ENCODE measurements at places on chromosomes 16 and 17. TPM values are rescaled to one million over a fixed set of nuclear protein-coding genes. Genes with fewer than 3 reads are reported as not detected.

DNA sequence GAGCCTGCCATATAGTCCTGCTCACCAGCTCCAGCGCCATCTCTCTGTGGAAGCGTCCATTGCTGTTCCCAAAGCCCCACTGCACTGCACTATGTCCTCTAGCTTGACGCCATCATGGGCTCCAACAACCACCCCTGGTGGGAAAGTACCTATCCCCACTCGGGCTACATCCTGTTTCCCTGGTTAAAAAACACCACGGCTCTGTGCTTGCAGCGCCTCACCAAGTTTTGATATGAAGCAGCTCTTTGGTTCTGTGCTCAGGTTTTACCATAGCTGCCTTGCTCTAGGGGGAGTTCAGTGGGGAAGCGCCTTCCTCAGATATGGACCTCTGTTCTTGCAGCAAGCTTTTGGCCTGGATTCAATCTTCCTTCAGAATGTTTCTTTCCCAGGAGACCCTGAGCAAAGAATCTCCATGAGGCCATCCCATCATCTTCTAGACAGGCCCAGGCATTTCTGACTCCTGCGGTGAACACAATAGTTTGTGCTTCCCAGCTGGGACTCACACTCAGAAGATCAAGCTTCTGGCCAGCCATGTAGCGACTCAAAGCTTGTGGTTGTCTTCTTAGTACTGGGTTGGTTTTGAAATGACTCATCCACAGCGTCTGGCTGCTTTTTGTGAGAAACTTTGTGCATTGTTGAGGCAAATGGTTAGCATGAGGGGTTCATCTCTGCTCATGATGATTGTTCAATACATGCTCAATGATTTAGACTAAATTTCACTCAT is 39.5 kb downstream of the DYNLRB2 start:
- no peak for DNase-seq

- no peak for DNase-seq
These were observed 5.2 kb downstream of the KRT14 start for GRCh38 chr17:41581366-41582060.

GRCh38 chr17:81012574-81013447 is 21.2 kb downstream of the CHMP6 start:
- DNase-seq, result no peak

DNA sequence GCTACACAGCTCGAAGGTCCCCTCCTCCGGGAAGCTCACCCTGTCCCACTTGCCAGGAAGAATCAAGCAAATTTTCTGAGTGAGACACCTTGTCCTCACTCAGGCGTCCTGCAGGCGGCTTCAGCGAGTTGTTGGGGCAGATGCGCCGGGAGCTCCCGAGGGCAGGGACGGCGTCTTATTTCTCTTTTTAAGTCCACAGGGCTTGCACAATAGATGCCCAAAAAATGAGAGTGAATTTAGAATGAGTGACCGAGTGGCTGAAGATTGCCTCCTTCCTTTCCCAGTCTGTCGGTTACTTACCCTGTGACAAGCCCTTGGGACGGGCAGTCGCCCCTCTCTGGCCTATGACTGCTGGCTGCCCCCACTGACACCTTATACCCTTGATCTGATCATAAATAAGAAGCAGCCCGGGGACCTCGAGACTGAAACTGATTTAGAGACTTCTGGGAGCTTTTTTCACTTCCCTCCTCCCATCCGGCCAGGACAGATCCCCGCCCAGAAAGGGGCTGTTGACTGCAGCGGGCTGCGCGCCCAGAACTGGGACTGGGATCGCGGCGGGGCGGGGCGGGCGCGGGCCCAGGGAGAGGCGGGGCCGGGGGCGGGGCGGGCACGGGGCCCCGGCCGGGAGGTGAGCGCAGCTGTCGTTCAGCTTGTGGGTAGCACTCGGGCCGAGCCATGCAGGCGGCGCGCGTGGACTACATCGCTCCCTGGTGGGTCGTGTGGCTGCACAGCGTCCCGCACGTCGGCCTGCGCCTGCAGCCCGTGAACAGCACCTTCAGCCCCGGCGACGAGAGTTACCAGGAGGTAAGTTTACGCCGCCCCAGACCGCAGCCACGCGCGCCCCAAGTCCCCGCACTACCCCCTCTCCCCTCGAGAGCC is at the start of gene TTYH2:
TSS of gene TTYH2 (plus strand) at position 659 of the 879 bp plus-strand sequence. CDS start at position 676, 17 bp downstream.
- DNase-seq, result no peak

- no peak for DNase-seq
These were observed 10.1 kb downstream of the KIAA0513 start for GRCh38 chr16:85037721-85038120.

DNA sequence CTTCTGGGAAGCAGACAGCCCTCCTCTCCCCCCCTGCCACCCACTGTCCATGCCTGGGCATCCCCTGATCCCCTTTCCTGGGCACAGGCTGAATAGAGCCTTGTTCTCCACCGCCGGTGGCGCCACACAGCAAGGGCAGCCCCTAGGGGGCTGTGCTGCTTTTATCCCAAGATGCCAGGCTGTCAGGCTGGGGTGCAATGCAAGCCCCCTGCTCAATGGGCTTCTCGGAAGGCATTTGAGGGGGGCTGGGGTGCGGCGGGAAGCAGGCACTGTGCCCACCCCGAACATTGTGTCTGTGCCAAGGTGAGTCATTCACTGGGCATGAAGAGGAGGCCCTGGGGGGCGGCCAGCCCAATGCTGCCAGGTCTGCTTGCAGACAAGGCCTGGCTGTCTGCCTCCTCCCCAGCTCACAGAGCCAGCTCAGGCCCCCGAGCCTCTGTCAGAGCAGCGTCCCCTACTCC is 1.5 kb upstream of the GFAP start:
- no peak for DNase-seq

- DNase-seq, result no peak
These were observed 131.9 kb upstream of the ZFHX3 start for GRCh38 chr16:73179705-73180331.

GRCh38 chr17:40950176-40950575 is 12.7 kb upstream of the KRT23 start:
- DNase-seq, result no peak

GRCh38 chr17:70098030-70098429 is 23.0 kb downstream of the KCNJ16 start:
- DNase-seq, result no peak

DNA sequence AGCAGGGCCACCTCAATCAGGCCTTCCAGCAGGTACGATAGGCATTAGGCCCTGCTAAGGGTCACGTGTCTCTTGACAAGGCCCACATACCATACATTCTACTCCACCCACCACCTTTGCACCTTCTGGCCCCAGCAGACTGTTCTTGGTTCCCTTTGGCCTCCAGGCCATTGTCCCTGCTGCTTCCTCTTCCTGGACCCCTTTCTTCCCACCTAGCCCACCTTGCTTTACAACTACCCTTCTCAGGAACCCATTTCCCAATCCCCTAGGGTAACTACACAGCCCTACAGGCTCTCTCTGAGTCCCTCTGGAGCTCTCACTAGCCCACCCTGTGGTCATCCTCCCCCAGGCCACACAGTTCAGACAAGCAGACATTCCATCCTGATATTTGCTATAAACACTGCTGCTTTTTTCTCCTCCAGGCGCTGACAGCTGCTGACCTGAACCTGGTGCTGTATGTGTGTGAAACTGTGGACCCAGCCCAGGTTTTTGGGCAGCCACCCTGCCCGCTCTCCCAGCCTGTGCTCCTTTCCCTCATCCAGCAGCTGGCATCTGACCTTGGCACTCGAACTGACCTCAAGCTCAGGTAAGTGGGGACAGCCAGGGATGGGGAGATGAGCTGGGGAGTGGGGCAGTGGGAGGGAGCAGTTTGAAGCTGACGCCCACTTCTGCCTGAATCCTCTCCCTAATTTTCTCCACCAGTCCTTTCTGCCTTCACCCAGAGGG is 1.4 kb upstream of the NRN1L start:
- DNase-seq, result no peak

- DNase-seq, result no peak
These were observed 69.3 kb downstream of the WSCD1 start for GRCh38 chr17:6139447-6139832.

DNA sequence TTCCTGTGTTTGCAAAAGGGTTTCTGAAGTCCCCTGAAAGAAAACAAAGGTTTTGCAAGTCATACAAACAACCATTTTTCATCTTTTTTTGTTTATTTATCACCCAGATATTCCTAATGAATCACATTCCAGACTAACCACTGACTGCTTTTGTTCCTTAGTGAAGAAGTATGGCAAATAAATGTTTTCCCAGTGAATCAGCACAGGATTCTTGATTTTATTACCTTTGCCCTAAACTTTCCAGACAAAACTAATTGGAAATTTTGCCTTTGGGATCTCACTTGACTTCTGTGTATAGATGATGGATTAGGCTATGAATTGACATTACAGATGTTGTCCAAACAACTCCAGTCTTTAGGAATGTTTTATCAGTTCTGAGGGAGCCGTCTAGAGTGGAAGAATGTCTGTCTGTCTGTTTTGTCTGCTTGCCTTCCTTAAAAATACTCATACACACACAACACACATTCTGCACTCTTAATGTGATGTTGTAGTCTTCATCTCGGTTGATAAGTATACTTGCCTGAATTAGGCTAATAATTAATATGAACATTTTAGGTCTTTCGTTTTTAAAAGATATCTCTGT is 48.9 kb downstream of the VMP1 start:
- no peak for DNase-seq

GRCh38 chr17:7646457-7646856 is 4.3 kb upstream of the ATP1B2 start:
- no peak for DNase-seq

DNA sequence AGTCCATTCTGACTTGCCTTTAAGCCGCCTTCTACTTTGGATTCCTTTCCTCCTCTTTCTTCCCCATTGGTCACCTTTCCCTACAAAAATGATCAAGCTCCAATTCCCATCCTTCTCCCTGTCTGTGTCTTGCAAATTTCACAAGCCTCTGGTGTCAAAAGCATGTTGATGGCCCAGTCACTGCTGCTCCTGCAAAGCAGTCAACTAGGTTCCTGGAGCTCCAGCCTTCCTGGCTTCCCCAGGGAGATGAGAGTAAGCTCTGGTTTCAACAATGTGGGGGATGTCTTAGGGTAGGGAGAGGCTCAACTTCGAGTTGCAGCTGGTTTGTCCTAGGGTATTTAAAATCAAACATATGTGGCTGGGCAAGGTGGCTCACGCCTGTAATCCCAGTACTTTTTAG is 36.1 kb upstream of the HELZ start:
- no peak for DNase-seq

DNA sequence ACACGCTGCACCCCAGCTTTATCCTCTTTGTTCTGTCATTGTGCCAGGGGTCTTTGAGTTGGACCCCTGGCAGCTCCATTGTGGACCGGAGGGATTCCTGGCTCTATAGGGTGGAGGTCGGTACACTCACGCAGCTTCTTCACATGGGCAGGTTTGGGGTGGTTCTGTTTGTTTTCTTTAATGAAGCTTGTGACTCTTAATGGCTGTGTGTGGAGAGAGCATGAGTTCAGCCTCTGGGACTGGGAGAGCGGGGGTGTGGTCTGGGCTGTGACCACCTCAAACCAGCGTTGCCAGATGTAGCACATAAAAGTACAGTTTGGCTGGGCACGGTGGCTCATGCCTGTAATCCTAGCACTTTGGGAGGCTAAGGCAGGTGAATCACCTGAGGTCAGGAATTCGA is 21.2 kb upstream of the NAGLU start:
- DNase-seq, result no peak

DNA sequence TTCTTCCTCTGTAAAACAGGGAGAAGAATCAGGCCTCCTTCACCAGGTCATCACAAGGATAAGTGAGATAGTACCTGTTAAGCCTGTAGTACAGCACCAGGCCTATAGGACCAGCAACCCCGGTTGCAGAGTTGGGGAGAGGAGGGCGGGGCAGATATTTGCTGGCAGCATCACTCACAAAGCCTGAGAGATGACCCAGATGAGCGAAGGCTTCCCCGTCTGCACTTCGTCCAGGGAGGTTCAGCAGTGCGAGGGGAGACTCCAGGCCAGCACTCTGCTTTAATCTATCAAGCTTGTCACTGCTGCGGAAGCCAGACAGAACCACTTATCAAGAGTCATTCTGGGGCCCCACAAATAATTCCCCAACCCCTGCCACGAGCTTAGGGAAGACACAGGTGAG is 15.8 kb upstream of the RBBP6 start:
- no peak for DNase-seq

DNA sequence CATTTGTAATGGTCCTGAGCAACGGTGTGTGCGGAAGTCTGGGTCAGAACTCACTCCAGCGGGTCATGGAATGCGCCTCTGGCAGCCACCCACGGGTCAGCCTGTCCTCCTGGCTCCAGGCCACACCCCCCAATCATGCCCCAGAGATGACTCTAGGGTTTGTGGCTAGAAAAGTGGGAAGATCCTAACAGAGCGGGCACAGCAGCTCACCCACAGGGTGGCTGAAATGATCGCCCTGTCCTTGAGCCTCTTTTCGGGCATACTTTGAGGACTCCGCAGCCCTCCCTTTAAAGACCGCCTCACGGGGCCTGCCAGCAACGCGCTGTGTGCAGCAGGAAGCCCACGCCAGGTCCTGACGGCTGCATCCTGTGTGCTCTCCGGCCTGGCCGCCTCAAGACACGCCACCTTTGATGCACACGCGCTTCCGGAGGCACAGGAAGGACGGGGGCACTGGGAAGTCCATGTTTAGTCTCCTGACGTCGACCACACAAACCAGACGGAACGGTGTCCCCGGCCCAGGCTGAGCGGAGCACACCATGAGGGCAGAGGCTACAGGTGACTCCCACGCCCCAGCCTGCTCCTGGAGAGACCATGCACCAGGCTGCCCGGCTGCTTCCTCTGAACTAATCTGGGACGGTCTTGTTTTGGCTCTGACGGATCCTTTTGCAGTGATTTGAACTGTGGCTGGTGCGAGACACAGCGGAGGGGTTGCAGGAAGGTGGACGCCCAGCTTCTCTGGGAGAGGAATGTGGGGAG is 92.9 kb downstream of the TBC1D16 start:
- no peak for DNase-seq

GRCh38 chr17:58643147-58643546 is 48.7 kb downstream of the TEX14 start:
- no peak for DNase-seq

DNA sequence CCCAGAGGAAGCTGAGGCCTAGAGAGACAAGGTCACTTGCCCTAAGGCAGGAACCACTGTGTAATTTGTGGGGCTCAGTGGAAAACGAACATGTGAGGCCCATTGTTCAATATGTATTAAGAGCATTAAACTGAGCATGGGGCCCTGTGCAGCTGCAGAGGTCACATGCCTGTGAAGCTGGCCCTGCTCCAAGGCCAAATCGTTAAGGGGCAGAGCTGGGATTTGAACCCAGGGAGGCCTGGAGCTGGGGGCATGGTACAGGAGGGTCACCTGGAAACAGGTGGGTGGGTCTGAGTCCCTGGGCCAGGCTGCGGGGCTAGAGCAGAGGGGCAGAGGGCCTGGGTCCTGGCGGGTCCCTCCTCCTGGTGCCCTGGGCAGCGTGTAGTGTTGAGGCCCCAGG is 19.7 kb downstream of the C16orf74 start:
- DNase-seq, result no peak

Gene LPO
- polyA plus RNA-seq, result 0.25 TPM

Gene MAPT
- 11.6 TPM for polyA plus RNA-seq

Gene PLK1
- 29.9 TPM for polyA plus RNA-seq

Gene TBC1D26
- 0.59 TPM for polyA plus RNA-seq

Gene ZNF646
- polyA plus RNA-seq, result 11.0 TPM

Gene CDR2L
- 10.6 TPM for polyA plus RNA-seq

Gene TOX3
- polyA plus RNA-seq, result 28.9 TPM

Gene PRR11
- 20.4 TPM for polyA plus RNA-seq

Gene COX6A2
- 1.6 TPM for polyA plus RNA-seq

Gene SCNN1G
- polyA plus RNA-seq, result 56.1 TPM

Gene SCIMP
- polyA plus RNA-seq, result 2.4 TPM

Gene SLC6A4
- 1.0 TPM for polyA plus RNA-seq

Gene TBC1D3G
- not detected for polyA plus RNA-seq

Gene ATMIN
- 45.5 TPM for polyA plus RNA-seq

Gene NOS2
- 2.0 TPM for polyA plus RNA-seq

Gene SLC6A2
- 0.10 TPM for polyA plus RNA-seq

Gene ZNF385C
- polyA plus RNA-seq, result 5.2 TPM

Measured in left renal cortex interstitium (tissue), 4 donors.